ENCODE measurements at places on chromosomes 4 and X.

DNA sequence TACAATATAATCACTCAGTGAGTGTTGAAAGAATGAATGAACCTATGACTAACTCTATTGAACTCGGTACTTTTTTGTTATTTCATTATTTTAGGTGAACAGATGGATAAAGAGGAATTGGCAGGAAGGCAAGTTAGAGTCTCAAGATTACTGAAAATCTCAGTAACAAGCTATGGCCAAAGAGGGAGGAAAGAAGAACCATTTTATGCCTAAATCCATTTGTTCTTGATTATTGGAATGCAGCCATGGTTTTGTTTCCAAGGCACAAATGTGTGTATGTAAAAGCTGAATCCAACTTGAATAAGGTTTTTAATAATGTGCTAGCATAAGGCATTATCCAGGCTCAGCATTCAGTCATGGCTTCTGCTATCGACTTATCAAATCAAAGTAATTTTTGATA lies 196.4 kb downstream of the DTHD1 start:
- DNase-seq: no peak

DNA sequence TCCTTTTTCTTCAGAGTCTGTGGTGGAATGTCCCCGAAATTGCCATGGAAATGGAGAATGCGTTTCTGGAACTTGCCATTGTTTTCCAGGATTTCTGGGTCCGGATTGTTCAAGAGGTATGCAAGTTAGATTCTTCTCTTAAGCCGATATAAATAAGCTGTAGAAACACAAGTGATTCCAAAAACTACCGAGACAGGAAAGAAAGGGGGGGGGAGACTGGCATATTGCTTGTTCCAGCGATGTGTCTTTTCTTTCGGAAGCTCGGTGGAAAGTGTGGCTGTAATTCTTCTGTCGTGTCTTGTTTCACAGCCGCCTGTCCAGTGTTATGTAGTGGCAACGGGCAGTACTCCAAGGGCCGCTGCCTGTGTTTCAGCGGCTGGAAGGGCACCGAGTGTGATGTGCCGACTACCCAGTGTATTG lies 236.9 kb downstream of the DCTD start:
- no peak for DNase-seq

- DNase-seq: no peak
These were observed 17.9 kb upstream of the YTHDC1 start for GRCh38 chr4:68367835-68368234.

DNA sequence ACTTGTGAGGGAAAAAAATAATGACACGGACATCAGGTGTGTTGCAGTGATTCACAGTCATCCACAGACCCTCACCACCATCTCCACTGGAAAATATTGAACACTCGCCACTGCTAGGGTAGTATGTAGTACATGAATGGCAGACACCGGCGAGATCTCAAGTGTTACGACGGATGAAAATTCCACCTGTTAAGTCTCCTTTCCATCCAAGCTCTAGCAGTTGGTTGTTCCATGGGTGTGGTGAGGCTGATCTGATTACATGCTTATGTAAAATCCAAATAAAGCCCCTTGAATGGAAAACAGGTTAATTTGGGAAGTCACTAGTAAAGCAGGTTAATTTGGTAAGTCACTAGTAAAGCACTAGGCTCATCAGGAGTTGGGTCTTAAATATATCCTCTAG lies 1.1 kb upstream of the ARMCX4 start:
- no peak for DNase-seq

DNA sequence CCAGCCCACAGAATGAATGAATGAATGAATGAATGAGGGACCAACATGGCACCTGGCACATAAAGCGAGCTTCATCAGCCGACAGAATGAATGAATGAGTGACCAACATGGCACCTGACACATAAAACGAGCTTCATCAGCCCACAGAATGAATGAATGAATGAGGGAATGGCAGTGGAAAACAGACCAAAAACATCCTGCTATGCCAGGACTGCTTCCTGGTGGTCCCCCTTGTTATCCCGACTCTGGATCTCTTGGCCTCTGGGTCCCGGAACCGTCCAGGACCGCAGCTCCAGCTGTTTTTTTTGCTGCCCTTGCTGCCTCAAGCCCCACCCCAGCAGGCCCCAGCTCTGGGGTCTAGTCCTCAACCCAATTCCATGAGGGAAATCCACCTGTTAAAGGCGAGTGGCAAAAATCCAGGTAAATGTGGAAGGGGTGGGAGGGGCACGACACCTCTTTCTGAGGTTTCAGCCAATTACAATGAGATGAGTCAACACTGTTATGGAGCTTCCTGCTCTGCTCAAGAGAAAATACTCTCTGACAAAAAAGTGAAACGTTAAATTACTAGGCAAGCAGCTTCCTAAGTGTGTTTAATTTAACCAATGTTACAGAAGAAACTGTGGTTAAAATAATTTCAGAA lies 72.0 kb upstream of the MTNR1A start:
- DNase-seq: no peak

DNA sequence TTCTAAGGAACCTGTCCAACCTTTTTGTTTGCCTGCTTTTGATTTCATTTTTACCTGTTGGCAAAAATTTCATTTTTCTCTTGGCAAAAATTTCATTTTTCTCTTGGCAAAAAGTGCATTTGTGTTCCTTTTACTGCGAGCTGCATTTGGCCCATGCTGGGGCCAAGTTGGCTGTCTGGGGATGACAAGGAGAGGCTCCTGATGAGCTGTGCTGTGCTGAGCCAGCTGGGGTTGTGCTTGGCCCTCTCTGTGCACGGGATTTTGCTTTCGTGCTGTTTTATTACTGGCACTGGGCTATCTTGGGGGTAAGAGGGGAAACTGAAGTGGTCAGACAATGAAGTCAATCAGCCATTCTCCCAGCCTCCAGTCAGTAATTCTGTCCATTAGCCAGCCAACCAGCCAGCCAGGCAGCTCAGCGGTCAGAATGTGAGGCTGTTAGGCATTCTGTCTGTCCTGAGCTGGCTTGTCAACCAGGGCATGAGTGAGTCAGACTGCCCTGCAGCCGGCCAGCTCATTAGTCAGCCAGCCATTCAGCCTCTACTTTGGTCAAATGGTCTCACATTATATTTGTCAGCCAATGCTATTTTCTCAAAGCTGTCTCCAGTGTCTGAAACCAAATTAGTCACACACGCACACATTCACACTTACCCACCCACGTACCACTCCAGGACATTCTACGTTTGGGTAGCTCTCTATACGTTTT lies 56.9 kb upstream of the PRPS1 start:
- DNase-seq: no peak

DNA sequence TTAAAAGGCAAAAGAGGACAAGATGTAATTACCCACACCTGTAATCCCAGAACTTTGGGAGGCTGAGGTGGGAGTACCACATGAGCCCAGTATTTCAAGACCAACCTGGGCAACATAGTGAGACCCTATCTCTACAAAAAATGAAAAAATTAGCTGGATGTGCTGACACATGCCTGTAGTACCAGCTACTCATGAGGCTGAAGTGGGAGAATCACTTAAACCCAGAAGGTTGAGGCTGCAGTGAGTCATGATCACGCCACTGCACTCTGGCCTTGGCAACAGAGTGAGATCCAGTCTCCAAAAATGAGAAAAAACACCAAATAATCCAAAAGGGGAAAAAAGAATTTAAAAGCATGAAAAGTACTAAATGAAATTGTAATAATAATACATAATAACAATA lies 30.8 kb downstream of the NR0B1 start:
- no peak for DNase-seq

DNA sequence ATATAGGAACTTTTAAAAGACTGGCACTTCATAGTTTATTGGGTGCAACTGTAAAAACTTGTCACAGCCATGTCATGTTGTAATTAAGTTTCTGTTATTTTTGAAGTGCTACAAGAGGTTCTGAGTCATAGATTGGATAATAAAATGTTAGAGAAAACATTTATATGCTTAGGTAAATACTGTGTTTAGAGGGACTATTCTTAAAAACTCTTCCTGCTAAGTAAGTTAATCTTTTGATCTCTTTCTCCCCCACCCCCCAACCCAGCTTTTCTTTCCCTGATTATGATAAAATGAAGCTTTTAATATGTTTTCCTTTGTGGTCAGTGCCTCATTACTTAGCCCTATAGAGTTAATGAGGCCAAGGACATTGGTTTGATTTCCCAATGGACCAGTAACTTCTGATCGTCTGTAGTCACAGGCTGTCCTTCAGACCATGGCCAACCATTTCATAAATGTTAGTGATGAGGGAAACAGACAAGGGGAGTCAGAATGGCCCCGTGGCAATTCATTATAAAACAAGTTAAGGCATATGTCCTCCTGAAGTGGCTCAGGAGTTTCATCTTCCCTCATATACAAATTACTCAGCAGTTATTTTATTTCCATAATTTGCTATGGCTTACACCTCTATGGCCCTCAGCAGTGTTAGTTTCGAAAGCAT lies 3.9 kb upstream of the PDLIM5 start:
- DNase-seq: no peak

DNA sequence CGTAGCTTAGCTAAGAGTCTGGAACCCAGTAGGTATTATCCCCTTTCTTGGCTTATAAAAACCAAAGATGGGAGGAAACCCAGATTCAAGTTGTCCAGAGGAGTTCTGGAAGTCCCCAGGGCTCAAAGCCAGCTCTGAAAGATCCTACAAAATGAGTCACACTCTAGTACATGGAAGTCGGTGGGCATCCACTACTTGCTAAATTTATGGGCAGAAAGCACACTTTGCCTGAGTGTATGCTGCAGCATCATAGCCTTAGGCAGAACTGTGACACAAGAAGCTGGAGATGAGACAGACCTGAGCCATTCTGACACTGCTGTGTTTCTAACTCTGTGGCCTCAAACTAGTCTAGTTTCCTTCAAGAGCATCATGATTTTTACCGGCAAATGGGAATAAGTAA lies 429.3 kb downstream of the AFF2 start:
- DNase-seq: no peak

- no peak for DNase-seq
These were observed 33.7 kb downstream of the COQ2 start for GRCh38 chr4:83250687-83251446.

- no peak for DNase-seq
These were observed 314.2 kb downstream of the RAB28 start for GRCh38 chr4:13169731-13170525.

Data from activated CD4-positive, CD25-positive, alpha-beta regulatory T cell treated with anti-CD3 and anti-CD28 coated beads, Interleukin-2, amount 50 U/mL, for 16 hours (primary cell).